Dorsolateral prefrontal cortex (tissue), 122 donors: ENCODE measurements at places on chromosomes 3 and 15.

DNA sequence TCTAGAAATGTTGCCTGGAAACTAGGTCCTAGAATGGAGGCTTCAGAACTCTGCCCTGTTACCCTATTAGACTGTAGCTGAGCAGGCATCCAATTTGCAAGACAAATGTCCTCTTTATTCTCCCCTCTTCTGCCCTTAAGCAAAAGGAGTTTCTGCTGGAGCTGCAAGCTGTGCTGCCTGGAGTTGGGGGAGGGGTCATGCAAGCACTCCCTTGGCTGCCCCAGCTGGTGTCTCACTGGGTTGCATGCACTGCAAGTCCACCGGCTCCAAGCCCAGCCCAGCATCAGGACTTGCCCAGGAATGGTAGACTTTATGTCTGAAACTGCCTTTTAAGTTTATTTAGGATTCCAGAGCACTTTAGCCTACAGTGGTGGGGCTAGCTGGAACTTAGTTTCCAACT lies 15.7 kb upstream of the RBP2 start:
- no peak for DNase-seq

GRCh38 chr15:29420188-29420587 lies 150.6 kb upstream of the NSMCE3 start:
- DNase-seq: no peak

DNA sequence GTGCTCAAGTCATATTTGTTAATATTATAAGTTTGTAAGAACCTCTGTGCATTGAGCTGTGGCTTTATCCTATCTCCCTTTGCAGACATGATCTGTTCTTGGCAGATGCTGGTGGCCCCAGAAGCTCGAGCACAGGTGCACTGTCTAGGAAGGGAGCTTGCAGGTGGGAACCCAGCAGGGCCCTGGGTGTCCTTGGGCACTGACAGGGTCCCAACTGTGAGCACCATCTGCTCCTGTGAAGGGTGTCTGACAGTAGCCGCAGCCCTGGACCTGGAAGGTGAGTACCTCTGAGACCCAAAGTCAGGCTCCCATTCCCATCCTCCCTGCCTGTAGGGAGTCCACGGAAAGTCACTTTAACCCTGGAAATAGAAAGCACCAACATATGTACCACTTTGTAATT lies 2.4 kb upstream of the REC114 start:
- DNase-seq: no peak

DNA sequence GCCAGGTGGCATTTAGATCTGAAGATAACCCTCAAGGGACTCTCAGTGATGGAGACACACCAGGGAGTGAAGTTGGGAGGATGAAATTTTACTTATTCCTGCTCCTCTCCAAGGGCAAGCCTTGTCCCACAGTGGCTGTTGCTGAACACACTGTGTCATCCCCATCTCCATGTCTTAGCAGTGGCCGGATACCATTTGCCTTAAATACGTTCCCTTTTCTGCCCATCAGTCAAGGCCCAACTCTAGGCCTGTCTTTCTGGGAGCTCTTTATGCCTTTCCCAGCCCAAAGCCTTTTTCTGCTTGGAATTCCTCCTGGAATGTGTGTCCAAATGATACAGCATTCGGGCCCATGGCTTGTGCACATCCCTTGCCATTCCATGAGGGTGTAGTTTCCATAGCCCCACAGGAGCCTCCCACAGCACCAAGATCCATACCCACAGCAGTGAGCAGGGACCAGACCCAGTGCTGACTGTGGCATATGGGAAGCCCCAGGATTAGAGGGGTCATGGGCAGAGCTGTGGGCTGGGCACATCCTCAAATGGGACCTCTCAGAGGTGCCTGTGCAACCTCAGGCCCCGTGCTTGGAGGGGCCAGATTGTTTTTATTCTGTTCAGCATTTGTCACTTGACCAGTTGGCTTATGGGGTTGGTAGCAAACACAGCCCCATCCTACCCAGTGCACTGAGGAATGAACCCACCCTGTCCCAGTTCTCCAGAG lies 63.7 kb upstream of the PRR23C start:
- no peak for DNase-seq

DNA sequence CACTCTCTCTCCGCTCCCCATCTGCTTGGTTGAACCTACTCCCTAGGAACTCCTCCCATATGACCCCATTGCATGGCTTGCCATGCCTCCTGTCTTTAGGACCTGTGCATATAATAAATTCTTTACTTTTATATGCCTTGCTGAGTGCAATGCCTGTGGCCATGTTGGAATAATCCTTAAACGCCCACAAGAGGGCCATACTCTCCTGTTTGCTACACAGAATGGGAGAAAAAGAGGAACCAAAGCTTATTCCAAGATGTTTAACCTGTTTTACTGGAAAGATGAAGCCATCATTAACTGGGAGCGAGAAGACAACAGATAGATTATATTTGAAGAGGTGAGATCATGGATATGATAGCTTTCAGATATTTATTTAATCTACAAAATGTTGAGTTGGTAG lies 1097.8 kb downstream of the NAALADL2 start:
- DNase-seq: no peak

- no peak for DNase-seq
Measured at GRCh38 chr3:152825566-152825965, 9.4 kb upstream of the P2RY1 start.

DNA sequence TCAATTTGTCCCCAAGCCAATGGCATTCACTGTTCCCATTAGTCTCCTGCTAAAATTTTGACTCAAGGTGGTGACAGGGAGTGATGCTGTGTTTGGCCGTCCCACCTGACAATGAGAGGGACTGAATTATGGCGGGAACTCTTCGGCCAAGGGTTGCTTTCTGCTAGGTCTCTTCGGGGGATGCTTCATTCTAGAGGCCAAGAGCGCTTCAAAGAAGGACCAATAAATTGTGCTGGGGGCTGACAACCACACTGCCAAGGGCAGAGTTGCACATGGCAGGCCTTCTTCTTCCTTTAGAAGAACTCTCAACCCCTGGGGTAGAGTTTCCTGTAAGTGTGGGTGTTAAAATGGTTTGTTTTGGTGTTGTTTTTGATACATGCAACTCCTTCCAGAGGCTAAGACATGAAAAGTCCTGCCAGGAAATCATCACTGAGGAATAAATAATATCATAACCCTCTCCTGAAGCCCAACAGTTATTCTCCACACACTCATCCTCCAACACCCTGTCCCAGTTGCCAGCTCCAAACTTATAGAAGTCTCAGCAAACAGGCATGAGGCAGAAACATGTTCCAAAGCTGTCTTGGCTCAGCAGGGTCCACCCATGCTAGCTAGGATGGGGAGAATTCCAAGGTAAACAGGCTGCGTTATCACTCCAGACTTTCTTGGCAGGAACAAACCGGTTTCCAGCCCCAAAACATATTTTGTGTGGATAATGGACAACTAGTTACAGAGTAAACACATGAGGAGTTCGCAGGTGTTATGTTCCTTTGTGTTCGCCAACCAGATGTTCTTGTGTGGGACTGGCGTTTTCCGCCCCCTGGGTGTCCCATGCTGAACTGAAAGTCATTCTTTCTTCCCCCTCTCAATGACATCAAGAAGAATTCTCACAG lies 396.7 kb upstream of the RGMA start:
- DNase-seq: no peak

GRCh38 chr15:32735989-32736700 lies 18.3 kb downstream of the GREM1 start:
- no peak for DNase-seq

DNA sequence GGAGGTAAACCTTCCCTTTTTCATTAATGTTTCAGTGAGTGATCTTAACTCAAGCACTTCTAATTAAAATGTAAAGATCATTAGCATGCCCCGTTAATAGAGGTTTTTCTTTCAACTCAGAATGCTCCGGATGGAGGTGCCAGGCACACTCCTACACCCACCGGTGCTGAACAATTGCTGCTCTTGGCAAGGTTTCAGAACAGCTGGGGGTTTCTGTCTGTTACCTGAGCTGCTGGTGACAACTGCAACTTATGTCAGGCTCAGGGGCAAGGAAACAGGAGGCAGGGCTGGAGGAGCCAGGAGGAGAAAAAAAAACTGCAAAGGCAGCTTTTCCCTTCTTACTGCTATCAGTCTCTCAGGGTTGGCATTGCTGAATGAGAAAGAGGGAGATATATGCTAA lies 250.1 kb downstream of the DIPK2A start:
- DNase-seq: no peak

DNA sequence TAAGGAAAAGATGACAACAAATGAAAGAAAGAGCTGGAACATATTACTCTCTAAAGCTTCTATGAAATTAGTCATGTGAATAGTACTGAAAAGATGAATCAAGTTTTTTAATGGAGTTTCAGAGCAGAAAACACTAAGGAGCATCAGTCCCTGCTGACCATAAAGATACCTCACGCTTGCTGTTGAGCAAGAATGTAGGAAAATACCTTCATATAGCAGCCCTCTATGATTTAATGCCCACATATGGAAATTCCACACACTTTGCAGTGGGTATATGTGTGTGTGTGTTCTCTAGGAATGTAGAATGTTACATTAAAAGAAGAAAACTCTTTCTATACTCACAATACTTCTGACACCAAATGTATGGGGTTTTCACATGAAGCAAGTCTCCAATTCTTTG lies 355.0 kb downstream of the ERC2 start:
- DNase-seq: no peak

DNA sequence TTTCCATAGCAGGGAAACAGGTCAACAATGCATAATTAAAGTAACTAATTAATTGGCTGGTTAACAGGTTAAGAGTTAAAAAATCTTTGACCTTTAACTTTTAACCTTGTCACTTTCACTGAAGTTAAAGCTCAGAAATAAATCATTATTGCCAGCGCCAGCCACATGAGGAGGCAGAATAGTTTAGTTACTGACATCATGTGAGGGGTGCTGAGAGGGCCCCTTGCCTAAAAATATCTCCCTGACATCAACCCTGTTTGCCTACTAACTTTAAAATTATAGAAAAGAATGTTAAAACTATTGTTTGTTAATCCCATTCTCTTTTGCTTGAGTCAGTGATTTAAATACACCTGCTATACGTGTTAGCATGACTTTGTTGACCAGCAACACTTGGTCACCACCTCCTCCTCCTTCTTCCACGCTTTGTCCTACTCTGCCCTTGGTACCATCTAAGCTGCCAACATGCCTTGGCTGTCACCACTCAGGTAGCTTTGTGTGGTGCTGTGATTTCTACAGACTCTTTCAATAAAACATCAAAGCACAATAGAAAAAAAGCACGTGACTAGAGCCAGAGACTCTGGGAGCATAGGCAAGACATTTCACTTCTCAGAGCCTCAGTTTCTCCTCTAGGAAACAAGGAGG lies 2.7 kb downstream of the FBXO40 start:
- no peak for DNase-seq

DNA sequence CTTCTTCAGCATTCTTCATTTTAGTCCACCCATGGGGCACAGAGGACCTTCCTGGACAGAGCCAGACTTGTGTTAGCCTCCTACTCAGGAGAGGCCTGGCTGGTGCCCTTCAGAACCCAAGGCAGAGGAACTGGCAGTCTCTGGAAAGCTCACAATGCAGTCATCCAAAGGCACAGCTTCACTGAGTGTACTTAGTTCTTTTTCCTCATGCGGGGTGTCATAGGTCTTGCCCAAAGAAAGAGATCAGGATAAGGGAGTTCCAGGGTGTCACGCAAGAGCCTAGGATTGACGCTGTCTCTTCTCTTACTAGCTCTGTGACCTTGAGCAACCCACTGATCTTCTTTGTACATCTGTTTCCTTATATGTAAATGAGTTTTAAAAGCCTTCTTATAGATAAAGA lies 58.7 kb downstream of the CD200 start:
- no peak for DNase-seq

DNA sequence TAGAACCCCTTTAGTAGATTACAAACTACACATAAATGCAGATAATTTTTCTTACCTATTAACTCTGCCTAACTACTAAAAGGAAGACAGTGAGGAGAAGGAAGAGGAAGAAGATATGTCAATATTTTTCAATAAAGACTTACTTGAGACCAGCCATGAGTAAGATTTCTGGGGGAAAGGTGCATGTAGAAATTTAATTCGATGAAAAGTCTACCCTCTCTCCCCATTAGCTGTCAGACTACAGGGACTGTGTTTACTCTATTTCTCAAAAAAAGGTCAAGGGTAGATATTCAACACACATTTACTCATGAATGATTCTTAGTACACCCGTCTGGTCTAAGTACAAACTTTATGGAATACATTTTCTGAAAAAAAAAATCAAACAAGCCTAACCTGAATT lies 6.8 kb downstream of the TSPAN3 start:
- DNase-seq: no peak

DNA sequence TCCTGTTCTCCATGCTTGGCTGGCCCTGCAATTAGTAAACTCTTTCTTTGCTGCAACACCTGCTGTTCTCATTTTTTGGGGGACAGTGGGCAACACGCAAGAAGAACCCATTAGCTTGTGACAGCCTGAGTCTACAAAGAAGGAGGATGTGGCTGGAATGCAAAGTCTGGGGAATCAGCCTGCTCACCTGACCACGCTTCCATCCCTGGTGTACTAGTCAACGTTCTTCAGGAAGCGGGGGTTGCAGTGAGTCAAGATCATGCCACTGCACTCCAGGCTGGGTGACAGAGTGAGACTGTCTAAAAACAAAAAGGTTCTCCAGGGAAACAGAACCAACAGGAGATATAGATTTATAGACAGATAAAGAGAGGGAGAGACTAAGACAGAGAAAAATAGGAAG lies 27.7 kb upstream of the KBTBD12 start:
- DNase-seq: no peak

DNA sequence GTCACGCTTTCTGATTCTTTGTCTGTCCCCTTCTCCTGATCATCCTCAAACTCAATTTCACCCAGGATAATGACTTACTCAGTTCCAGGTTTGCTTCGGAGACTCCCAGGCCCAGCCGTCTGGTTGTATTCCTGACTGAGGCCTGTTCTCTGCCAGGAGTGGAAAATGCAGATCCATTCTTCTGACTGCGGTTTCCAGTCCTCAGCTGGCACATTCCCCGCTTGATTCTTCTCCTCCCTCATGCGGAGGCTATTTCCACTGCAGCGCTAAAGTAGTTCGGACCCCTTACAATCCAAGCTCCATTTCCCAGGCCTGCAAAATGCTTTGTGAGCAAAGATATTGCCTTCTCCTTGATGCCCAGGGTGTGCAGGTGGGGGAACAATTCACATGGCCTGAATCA lies 47.2 kb upstream of the GALNT15 start:
- no peak for DNase-seq

DNA sequence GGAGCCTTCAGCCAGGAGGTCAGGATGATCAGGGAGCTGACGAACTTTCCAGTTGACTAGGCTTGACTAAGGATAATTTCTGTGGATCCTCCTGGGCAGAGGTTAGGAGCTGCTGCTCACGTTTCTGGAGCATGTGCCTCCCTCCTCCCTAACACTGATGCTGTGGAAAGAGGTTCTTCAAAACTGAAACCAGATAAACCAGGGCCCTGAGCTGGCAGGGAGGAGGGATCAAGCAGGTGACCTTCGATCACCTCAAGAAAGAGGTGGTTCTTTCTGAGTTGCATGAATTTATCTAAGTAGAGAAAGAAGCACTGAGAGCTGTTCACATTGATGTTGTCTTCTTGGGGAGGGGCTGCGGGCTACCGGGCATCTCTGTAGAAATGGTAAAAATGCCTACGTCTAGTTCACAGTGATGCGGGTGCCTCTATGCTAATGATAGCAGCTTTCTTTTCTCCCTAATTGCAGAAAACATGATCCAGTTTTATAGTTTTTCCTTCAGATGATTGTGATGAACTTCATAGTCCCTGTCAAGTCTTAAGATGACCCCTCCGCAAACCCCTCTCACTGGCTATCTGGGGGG lies 332.7 kb upstream of the LRRFIP2 start:
- no peak for DNase-seq
